ENCODE measurements at places on chromosomes 11 and 22.

DNA sequence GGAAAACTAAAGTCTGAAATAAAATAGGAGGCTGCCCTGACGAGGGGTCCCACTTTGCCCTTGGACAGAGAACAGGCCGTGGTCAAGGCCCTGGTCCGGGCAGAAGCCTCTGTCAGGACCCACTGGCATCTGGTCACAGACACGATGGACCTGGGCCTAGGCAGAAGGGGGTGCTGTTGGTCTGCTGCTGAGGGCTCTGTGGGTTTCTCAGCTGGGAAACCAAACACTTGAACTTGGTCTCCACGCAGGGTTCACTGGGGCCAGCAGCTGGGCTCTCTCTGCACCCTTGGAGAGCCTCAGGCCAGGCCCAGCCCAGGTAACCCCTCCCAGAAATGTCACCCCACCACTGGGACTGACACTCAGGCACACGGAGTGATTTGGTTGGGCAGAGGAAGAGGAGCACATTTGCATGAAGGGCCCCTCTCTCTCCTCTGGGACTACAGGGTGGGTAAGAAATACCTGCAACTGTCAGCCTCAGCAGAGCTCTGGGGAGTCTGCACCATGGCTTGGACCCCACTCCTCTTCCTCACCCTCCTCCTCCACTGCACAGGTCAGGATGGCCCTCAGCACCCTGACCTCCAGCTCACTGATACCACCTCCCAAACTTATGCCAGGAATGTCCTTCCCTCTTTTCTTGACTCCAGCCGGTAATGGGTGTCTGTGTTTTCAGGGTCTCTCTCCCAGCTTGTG is 48.1 kb upstream of the TOP3B start:
- no peak for DNase-seq

DNA sequence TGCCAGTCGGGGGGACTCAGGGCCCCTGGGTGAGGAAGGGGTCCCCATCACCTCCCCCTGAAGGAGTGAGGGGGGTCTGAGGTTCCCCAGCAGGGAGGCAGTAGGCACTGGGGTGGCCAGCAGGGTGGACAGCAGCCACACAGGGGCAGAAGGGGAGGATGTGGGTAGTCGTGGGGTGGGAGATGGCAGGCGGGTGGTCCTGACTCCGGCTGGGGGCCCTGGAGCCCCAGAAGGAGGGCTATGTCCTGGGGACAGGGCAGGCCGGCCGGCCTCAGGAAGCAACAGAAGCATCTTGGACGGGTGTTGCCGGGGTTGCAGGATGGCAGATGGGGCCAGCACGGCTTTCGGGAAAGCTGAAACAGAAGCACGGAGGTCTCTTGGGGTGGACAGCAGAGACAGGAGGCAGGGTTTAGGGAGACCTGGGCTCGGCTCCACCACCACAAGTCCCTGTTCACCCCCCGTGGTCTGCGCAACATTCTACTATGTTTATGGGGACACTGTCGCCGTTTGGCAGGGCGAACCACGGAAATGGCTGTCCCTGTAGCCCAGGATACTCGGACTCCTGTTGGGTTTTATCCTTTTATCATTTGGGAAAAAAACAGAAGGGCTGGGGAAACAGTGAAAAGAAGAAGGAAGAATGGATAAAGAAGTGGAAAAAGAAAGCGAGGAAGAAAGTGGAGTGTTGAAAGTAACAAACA is 14.1 kb downstream of the VWCE start:
- no peak for DNase-seq

- DNase-seq: no peak
These were observed 226.7 kb upstream of the NARS2 start for GRCh38 chr11:78801161-78801884.

- no peak for DNase-seq
These were observed 7.8 kb downstream of the ZMAT5 start for GRCh38 chr22:29758959-29759358.

DNA sequence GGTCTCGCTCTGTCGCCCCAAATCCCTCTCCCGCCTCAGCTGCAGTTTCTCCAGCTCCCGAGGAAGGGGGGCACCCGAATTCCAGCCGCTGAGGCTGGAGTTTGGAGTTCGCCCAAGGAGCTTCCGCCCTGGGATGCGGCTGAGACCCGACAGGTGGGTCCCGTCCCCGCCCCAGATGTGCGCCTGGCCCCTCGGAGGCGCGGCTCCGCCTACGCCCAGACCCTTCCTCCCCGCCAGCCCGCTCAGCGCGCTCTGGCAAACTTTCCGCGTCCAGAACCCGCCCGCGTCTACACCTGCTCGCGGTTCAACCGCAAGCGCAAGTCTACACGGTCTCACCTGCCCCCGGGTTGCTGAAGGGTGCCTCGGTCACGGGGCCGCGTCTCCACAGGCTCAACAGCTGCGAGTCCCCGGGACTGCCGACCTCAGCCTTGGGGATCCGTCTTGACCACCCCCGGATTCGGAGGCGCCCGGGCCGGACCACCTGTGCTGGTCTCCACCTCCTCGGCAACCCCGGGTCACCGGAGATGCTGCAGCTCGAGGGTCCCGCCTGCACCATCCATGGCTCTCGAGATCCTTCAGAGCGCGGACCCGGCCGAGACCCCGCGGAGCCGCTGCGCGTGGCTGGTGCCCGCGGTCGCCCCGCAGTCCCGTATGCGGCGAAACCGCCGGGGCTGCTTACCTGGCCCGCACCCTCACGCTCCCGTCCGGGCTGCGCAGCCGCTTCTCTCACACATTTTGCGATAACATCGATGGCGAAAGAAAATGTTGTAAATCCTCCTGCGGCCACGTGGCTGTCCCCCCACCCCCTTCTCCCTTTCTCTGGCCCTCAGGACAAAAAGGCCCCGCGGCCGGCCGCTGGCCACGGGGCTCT is 63.6 kb downstream of the NFAM1 start:
- no peak for DNase-seq

All from activated CD4-positive, alpha-beta T cell treated with anti-CD3 and anti-CD28 coated beads, Interleukin-2, amount 50 U/mL, for 16 hours (primary cell).